GM12891 (cell line): ENCODE measurements at places on chromosomes 11 and 22.

GRCh38 chr11:116376547-116376946 is 396.2 kb downstream of the BUD13 start:
- DNase-seq = no peak

DNA sequence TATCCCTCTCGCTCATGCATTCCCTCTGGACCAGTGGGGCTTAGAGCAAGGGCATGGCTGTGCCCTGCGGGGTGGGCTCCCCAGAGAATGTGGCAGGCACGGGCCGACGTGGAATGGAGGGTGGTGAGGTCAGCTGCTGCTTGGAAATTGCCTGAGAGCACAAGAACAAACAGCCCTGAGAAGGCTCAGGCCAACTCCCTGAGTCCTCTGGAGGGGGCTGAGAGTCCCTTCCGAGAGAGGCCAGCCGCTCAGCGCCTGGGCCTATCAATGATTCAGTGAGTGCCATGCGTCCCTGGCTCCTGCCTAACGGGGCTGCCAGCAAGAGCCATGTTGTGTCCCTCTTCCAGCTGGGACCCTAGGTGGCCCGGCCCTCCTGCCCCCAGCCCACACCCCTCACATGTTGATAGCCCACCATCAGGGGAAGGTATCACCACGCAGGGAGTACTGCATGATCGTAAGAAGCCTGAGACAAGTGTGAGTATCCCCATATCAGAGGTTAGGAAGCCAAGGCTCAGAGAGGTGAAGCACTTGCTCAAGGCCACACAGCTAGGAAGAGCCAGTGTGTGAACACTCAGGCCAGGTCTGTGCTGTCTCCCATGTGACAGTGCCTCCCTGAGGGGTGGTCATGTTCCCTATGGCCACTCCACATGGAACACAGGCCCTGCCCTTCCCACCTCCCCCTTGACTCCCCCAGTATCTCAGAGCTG is 55.8 kb downstream of the NECTIN1 start:
- no peak for DNase-seq

DNA sequence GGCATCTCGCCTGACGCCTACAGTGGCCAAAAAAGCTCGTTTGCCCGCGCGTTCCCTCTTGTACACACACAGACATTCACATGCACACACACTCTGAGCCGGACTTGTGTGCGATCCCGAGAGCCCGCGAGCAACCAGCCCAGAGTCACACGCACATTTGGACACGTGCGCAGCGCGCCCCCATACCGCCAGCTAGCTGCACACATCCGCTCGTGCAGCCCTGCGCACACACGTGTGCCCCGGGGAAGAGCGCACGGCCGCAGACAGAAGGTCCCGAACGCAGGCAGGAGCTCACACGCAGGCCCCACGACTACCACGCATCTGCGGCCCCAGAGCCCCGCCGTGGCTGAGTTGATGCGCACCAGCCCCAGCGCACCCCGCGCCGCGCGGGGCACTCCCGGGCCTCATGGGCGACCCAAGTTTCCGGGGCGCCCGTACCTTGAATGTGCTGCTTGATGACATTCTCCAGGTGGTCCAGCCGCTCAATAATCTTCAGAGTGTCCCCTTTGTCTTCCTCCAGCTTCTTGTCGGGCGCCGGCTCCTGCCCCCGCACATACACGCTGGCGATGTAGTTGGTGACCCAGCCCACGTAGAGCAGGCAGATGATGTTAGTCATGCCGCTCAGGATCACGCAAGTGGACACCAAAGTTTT is 758 bp downstream of the GALNT18 start:
- DNase-seq = peak; percentile 14

DNA sequence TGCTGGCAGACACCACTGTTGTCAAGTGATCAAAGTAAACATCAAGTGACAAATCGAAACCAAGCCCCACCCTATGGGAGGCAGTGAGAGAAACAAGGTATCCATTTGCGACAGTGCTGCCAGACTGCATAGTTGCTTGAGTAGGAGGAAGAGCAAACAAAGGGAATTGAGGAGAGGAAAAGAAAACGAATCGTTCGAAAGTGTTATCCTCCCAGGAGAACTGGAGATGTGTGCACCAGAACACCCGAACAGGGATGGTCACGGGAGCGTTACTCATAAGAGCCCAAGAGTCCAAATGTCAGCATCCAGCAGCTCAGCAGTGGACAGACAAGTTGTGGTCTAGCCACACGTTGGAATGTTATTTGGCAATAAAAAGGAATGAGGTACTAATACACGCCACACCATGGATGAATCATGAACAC is 58.4 kb upstream of the NUP50 start:
- DNase-seq = no peak

GRCh38 chr11:122002926-122003325 is 113.1 kb downstream of the BLID start:
- no peak for DNase-seq

DNA sequence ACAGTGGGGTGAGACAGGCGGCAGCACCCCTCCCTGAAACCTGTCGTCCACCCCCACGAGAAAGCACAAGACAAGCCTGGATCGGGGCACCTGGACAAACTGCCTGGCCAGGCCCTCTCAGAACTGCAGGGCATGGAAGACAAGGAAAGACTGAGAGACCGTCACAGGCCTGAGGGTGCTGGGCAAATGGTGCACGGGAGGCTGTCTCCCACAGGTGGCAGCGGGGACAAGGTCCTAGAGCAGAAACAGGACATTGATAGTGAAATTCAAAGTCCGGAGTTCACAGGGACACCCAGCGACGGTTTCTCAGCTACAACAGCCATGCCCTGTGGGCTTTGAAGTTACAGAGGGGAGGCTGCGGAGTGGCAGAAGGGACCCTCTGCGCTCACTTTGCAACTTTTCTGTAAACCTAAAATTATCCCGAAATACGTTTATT is 20.6 kb downstream of the DRD4 start:
- DNase-seq = no peak

DNA sequence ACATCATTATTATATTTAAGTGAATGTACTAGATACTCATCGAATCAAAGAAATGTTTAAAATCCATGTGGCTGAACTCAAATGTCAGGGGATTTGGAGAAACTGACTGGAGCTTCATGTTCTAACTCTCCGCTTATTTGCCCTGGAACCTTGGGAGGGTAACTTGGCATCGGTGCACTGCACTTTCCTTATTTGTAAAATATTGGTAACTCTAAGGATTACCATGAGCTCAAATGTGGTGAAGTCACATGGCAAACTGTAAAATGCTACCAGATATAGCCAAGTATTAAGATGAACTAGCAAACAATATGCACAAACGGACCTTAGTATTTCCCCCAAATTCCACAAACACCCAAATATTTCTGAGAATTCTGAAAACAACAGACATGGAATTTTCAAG is 75.6 kb downstream of the ETS1 start:
- no peak for DNase-seq

DNA sequence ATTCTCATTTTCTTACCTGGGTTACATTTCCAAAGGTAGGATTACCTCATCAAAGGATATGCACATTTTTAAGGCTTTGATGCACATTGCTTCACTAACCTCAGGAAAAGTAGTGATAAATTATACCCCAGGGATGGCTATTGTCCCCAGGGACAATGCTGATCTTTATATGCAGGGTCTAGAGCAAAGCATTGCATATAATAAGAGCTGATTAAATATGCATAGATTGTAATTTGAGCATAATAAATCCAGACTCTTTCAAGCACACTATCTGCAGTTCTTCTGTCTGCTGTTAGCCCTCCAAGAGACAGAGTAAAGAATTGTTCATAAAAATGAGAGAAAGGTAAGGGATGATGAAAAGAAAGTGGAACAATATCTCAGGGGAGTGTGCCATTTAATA is 57.3 kb upstream of the SYT13 start:
- DNase-seq = no peak

DNA sequence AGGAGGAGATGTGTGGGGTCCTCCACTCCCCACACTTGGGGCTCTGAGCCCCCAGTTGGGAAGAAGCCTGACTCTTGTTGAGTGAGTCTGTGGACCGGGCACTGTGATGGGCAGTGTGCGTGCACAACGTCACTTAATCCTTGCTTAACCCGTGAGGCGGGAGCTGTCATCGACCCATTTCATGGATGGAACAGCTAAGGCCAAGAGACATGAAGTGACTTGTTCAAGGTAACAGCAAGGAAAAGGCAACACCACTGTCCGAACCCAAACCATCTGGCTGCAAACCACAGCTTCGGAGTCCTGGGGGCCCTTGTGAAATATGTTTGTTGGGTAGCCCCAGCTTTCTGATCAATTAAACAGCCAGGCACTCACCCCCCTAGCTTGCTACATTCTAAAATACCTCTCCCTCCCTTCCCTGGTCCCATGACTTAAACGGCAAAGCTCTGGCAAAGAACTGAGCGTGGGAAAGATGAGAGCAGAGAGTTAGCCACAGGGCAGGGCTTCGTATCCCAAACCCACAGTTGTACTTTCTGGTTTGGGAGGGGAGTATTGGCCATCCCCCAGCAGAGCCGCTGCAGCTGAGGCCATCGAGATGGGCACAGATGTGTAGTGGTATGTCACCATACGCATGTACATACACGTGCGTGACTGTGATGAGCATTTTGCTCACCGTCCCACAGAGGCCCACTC is 26.3 kb downstream of the FADS2 start:
- DNase-seq = no peak
